ENCODE measurements at places on chromosomes 7 and 10.
A peak's percentile ranks its signal among the peaks of the same experiment; 100 is the strongest.

- no peak for DNase-seq
These were observed 31.4 kb downstream of the C10orf90 start for GRCh38 chr10:126639084-126639483.

DNA sequence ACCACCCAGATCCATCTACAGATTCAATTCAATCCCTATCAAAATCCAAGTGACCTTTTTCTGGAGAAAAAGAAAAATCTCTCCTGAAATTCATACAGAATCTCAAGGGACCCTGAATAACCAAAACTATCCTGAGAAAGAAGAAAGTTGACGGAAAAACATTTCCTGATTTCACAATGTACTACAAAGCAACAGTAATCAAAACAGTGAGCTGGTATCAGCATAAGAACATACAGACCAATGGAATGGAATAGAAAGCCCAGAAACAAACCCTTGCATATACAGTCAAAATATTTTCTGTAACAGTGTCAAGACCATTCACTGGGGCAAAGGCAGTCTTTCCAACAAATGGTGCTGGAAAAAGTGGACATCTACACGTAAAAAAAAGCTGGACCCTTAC is 89.9 kb downstream of the JMJD1C start:
- DNase-seq, result no peak

GRCh38 chr7:37320140-37320847 is 128.4 kb downstream of the ELMO1 start:
- no peak for DNase-seq

- DNase-seq, result no peak
These were observed 39.3 kb downstream of the TMEM178B start for GRCh38 chr7:141113131-141113530.

- DNase-seq, result peak; percentile 51
These were observed 744 bp downstream of the FRAT2 start for GRCh38 chr10:97333601-97334369.

DNA sequence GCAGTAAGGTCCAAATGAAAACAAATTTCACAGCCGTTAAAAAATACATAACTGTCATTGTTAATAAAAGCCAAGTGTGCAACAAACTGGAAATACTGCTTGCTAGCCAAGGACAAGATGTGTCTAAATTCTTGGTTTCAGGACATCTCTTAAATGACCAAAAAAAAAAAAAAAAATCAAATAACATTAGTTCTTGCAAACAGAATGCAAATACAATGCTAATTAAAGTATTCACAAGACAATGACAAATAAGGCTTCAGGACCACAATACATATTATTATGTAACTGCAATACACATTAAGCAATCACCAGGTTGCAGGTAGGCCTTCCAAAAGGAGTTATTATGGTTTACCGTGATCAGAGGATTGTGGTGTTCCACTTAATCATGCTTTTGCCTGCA is 3.6 kb downstream of the ARHGAP21 start:
- no peak for DNase-seq

GRCh38 chr7:148761499-148762278 is 63.0 kb downstream of the CUL1 start:
- no peak for DNase-seq

- DNase-seq, result no peak
These were observed 429.1 kb upstream of the NFE2L3 start for GRCh38 chr7:25722856-25723255.

DNA sequence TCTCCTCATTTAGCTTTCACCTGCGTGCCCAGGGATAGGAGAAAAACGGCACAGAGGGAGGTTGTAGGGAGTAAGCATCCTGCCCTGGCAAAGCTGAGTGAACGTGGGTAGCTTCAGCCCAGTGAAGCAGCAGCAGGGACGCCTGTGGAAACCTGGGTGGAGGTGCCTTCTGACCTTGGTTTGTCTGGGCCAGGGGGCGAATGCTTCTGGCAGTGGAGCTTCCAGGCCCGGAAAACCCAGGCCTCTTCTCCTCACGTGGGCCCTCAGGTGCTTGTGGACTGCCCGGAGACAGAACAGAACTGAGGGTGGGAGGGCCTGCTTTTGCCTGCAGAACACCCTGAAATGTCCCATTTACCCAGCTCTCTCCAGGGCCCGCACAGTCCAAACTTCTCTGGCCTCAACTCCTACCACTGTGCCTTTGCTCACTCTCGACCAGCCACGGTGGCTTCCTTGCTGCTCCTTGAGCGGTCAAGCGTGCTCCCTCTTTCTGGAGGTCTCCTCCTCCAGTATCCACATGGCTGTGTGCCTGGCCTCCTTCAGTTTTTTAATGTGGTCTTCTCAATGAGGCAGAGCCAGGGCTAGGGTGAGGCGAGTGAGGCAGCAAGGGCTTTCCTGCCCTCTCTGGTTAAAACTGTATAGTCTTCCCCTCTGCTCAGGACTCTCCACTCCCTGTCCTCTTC is 62.4 kb downstream of the TMEM209 start:
- DNase-seq, result no peak

DNA sequence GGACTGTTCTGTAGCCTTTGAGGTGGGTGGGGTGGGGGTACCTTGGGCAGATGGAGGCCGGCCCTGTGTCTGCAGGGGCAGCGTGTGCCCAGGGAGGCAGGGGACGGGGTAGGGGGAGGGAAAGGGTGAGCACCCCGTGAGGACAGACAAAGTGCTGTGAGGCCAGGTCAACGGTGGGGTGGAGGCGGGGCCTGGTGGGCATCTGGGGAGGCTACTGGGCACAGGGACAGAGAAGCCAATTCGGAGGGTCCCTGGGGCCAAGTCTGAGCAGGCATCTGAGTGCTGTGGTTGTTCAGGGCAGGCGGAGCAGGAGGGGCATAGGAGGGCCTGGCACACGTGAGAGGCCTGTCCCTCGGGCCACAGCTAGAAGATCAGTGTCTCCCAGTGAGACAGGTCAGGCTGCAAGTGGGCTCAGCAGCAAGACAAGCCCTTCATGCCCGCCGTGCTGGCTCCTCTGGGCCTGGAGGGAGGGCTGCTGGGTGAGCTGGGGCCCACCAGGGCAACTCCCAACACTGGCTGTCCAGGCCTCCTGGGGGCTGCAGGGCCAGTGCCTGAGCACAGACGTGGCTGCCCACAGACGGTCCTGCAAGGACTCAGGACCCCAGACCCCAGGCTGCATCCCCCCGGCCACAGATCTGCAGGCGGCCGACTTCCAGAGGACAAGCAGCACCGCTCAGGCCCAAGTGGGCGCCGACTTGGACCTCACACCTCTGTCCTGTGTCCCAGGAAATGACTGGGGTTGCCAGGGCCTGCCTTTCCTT is 26.4 kb upstream of the KNDC1 start:
- DNase-seq, result no peak

DNA sequence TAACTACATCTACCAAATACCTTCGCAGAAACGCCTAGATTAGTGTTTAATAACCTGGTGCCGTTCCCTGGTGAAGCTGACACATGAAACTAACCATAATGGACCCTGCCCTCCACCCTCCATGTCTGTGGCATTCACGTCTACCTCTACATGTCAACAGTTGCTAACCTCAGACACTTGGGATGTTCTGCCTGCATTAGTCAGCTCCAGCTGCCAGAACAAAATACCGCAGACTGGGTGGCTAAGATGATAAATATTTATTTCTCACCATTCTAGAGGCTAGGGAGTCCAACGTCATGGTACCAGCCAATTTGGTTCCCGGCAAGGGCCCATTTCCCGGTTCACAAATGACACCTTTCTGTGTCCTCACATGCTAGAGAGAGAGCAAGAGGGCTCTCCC is 118.5 kb upstream of the CHST15 start:
- no peak for DNase-seq

DNA sequence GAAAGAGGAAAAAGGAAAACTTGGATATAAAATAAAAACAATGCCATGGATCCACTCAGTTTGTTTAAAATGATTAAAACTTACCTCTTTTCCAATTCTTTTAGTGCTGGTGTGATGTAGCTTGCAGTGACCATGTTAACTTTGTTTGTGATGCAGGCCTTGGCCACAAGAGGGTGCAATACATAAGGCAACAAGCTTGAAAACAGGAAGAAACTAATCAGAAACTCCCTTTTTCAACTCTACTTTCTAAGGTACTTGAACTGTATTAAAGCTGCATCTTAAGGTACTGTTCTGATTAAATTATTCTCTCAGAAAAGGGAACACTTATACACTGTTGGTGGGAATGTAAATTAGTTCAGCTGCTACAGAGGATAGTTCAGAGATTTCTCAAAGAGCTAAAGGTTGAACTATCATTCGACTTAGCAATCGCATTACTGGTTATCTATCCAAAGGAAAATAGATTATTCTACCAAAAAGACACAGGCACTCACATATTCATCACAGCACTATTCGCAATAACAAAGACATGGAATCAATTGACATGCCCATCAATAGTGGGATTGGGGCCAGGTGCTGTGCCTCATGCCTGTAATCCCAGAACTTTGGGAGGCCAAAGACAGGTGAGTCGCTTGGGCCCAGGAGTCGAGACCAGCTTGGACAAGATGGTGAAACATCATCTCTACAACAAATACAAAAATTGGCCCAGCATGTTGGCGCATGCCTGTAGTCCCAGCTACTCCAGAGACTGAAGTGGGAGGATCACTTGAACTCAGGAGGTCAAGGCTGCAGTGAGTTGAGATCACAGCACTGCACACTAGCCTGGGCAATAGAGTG is 50.9 kb downstream of the AASS start:
- DNase-seq, result peak; percentile 16

DNA sequence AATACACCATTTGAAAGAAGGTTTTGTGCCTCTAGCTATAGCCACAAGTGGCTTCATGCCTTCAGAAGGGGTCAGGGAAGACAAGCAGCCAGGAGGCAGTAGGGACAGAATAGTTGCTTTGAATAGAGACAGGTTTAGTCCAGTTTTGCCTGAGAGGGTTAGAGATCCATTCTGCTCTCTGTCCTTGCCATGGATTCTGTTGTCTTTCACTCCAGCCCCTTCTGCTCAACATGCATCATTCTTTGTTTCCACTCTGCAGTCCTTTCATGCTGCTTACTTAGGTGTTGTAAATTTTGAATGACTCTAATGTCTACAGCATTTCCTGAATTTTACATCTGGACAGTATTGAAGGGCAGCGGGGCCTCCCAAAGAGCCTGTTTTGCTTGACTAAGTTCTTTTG is 60.3 kb downstream of the CNTNAP2 start:
- no peak for DNase-seq

DNA sequence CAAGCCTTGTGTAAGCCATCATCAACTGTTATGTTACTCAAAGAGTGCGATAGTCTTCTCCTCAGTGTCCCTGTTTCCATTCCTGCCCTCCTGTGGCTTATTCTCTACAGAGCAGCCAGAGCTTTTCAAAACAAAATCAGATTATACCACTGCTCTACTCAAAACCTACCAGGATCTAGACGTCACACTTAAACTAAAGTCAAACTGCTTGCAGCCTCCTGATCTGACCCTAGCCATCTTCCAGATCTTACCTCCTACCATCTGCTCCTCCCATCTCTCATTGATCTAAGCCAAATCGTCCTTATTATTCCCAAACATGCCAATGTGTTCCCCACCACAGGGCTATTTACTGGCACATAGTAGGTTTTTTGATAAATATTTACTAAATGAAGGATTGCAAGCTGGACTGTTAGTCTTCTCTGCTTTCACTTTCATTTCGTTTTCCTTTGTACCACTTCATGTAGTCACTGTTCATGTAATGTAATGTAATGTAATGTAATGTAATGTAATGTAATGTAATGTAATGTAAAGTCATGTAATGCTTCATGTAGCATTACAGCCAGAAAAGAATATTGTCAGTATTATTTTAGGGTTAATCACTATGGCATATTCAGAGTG is 116.1 kb downstream of the GPR37 start:
- no peak for DNase-seq

- DNase-seq, result no peak
These were observed 27.4 kb upstream of the GRID1 start for GRCh38 chr10:86393862-86394455.

DNA sequence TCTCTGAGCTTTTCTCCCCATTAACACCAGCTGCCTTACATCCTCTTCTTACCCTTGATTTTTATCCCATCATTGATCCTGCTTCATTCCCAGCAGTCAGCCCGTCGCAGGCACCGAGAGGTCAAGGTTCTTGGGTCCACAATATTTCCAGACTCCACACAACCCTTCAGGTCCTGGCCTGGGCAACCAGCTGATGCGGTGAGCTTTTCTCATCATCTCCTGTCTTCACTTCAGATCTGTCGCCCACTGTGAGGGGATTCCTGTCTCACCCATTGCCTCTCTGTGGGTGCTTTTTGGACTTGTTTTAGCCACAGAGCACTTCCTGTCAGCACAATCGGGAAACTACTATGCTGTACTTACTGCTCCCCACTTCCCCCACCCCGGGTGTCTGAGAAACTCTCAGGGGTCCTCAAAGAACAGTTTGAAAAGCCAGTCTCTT is 8.4 kb upstream of the PVRIG start:
- no peak for DNase-seq

DNA sequence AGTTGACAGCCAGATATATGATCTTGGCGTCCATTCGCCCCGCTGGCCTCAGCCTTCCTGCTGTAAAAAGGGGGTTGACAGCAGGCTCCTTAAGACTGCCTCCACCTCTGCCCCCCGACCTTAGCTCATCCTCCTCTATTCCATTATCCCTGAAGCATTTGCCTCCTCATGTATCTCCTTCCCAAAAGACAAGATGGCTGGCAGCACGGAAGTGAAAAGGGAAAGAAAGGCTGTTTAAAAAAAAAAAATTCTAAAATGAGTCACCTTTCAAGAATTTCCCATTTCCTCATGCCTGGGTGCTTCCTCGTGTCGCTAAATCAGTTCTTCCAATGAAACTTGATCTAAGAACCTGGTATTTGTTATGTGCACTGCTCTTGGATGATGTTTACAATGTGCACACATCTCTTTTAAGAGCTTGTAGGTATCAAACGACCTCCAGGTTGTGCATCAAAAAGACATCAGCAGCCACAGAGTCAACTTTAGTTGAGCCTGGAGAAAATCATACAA is 1.7 kb downstream of the SCRN1 start:
- peak; percentile 50 for DNase-seq

- no peak for DNase-seq
These were observed 10.2 kb downstream of the OGDHL start for GRCh38 chr10:49751636-49752510.

DNA sequence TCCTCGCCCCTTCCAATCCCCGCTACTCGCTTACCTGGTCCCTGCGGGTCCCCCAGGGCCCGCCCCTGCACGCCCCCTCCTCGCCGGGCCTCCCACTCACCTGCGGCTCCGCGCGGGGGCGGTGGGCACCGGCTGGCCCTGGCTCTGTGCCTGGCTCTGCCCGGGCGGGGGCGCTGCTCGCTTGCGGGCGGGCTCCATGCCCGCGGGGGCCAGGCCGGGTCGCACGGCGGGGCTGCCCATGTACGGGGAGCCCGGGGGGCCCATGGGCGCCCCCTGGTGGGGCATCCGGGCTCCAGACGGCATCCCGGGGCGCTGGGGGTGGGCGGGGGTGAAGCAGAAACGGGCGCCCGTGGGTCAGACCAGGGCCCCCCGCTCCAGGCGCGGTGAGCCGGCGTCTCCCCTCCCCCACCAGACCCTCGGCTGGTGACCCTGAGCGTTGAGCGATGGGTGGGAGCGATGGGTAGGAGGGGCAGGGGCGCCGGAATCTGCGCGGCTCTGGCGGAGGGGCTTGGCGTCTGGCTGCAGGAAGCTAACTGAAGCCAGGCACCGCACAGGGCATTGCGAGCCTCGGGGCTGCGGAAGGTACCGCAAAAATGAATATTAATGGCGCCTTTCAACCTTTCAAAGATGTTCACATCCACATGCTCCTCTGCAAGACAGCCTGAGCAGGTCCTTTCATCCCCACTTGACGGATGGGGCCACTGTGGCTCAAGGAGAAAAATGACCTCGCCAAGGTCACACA is 3.0 kb downstream of the SMARCD3 start:
- no peak for DNase-seq

- DNase-seq, result no peak
These were observed 151.3 kb upstream of the KMT2E start for GRCh38 chr7:104862719-104863118.
